ENCODE measurements at places on chromosomes 7 and 10. TPM values are rescaled to one million over a fixed set of nuclear protein-coding genes. Genes with fewer than 3 reads are reported as not detected.

The ARHGEF35 gene
- 10.8 TPM for total RNA-seq

The GPR85 gene
- not detected for total RNA-seq

The PNPLA8 gene
- 14.6 TPM for total RNA-seq

The CALML5 gene
- total RNA-seq, result not detected

The DPY19L1 gene
- total RNA-seq, result 10.7 TPM

The TAF5 gene
- 7.0 TPM for total RNA-seq

The PTPRZ1 gene
- total RNA-seq, result not detected

The NPM3 gene
- total RNA-seq, result 117 TPM

The ST8SIA6 gene
- total RNA-seq, result not detected

The RPEL1 gene
- total RNA-seq, result not detected

- DNase-seq, result no peak
Observed at GRCh38 chr7:156105337-156106106, 293.3 kb upstream of the SHH start.

GRCh38 chr7:83640731-83641537 is 8.0 kb downstream of the SEMA3E start:
- DNase-seq, result no peak

GRCh38 chr7:44735403-44736165 is 13.1 kb upstream of the ZMIZ2 start:
- peak; percentile 96 for DNase-seq

- no peak for DNase-seq
Observed at GRCh38 chr10:4294996-4295792, 510.2 kb upstream of the KLF6 start.

GRCh38 chr7:115122388-115122787 is 200.5 kb downstream of the MDFIC start:
- no peak for DNase-seq

- DNase-seq, result no peak
Observed at GRCh38 chr7:37092548-37092947, 356.1 kb downstream of the ELMO1 start.

- DNase-seq, result no peak
Observed at GRCh38 chr7:158013085-158013668, 574.4 kb downstream of the PTPRN2 start.

- DNase-seq, result no peak
Observed at GRCh38 chr10:56836659-56837058, 475.6 kb upstream of the ZWINT start.

GRCh38 chr10:101895781-101896180 is 52.2 kb upstream of the KCNIP2 start:
- DNase-seq, result no peak

DNA sequence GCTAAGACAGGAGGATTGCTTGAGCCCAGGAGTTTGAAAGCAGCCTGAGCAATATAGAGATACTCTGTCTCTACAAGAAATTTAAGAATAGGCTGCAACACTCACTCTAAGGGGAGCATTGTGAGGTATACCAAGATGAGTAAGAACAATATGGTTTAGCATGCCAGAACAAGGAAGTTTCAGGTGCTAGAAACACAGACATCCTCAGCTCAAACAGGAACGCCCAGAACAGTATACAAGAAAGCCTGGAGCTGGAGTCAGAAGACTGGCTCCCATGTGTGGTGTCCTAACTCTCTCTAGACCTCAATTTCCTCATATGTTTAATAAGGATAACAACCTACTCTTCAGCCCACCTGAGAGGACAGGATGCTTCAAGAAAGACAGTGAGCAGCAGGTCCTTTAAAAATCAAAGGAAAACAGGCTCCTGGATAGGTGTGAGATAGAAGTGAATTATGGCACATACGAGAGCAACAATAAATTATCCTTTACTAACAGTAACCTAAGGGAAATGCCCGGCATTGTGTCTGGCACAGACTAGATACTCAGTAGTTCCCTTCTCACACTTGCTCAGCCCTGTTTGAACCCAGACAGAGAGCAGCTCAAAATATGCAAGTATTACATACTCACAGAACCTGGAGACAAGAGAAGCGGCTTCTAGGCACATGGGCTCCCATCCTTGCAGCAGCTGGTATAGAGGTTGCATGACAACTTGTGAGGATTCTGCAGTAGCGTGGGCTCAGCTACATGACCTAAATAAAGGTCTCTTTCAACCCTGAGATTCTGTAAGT is 45.4 kb downstream of the KAT6B start:
- DNase-seq, result peak; percentile 51

DNA sequence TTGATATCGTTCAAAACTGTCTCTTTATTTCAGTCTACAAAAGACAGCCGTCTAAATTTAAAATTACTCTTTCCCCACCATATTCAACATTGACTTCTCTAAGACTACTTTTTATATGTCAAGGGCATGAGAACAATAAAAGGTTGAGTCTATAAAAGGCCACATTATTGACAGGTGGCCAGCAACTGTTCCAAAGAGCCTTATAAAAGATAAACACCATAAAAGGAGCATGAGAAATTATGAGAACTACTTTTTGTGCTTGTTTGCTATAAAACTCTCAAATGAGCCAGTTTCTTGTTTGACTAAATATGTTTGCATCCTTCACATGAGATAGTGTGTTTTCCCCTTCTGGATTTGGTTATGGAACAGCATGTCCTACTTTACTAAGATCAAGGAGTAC is 189.2 kb downstream of the THSD7A start:
- no peak for DNase-seq

GRCh38 chr10:88417387-88418030 is 165.6 kb downstream of the RNLS start:
- no peak for DNase-seq

GRCh38 chr10:30788307-30788706 is 158.8 kb upstream of the LYZL2 start:
- DNase-seq, result peak; percentile 5

- DNase-seq, result no peak
Observed at GRCh38 chr7:141275350-141275749, 201.5 kb downstream of the TMEM178B start.

DNA sequence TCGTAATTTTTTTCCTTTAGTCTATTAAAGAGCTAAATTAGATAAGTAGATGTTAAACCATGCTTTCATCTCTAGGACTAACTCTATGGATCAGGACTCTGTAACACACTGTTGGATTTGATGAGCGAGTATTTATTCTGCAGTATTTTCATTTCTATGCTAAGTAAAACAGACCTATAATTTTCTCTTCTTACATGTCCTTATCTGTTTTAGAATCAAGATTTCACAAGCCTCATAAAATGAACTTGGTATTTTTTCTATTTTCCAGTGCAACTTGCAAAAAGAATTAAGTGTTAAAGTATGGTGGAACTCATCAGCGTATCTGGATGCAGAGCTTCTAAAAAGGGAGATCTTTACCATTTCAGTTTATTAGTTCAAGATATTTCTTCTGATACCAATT is 2.4 kb downstream of the CACUL1 start:
- peak; percentile 7 for DNase-seq

DNA sequence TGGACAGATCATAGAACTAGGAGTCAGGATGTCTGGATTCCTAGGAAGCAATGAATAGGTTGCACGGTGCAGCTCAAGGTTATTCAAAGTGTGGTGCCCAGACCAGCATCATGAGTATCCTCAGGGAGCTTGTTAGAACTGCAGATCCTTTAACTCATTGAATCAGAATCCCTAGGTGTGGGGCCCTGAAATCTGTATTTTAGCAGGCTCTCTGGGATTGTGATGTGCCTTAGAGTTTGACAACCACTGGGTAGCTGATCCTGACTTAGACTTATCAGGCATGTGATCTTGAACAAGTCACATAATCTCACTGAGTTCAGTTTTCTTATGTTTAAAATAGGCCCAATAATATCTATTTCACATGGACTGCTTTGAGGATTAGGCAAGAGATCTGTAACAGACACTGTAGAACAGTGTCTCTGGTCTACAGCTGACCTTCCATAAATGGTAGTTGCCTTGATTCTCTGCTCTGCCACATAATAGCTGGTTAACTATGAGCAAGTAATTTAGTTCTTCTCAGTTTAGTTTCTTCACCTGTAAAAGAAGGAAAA is 46.4 kb upstream of the ATRNL1 start:
- no peak for DNase-seq

- no peak for DNase-seq
Observed at GRCh38 chr7:155791214-155791737, 21.0 kb downstream of the SHH start.

DNA sequence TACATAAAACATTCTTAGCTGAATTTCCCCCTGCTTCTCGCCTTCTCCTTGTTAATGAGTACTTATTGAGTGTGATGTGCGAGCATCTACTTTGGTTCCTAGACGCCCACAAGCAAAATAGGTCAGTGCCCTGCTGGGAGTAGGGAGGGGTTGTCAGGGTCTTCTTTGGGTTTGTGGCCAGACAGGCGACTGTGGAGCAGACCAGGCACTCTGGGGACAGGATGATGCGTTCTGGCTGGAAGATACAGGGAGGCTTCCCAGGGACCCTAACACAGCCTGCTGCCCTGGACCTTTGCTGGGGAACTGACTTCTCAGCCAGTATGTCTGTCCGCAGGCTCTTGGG is 227.2 kb downstream of the CUX1 start:
- DNase-seq, result no peak

DNA sequence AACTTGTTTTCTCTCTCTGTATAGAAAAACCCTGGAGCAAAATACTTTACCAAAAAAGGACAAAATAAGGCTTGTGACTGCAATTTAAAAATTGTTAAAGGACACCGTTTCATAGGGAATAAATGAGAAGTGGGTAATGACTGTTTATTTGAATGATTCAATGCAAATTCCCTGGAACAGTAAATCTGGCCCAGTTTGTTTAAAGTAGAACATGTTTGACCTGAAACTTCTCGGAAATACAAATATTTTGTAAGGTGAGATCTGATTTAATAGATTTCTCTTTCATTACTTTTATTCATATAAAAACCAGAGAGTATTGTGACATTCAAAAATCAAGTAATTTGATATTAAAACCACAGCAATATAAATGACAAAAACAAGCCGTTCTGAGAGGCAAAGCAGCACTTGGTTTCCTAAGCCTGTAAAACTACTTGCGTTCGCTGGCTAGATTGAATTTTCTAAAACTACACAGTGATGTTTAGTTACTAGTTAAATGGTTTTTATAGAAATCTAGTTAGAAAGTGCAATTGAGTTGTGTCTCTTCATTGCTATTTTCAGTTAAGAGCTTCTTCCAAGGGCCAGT is 76.8 kb upstream of the PITRM1 start:
- DNase-seq, result peak; percentile 65

GRCh38 chr7:143299840-143300239 is 11.7 kb downstream of the CASP2 start:
- peak; percentile 52 for DNase-seq

All from PC-3 (cell line).